ENCODE measurements at places on chromosomes 16 and 17.

DNA sequence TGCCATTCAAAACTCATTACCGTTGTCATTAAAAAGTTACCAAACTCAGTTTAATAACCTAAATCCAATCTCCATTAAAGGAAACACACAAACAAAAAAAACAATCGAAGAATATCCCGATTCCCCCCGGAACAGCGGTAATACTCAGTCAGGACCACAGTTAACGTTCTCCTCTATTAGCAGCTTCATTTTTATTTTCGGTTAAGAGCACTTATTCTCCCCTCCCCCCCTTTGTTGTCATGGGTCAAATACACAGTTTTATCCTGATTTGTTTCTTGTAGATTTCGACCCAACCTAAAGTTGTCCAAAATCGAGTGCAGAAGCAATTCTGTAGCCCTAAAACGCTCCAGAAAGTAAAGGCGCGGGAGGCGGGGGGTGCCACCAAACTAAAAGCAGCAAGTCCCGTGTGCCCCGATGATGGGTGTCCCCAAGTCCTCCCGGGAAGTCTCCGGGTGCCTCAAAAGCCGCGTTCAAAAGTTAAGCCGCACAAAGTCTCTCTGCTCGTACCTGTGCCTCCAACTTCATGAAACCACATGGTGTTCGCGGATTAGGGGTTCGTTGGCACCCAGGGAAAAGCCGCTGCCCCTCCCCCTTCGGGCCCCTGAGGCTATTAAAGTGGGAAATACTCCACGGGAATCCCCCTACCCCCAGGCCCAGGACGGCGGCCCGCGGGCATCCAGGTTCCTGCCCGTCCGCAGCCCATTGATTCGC is 996 bp downstream of the SUMO2 start:
- DNase-seq, result peak; percentile 11

DNA sequence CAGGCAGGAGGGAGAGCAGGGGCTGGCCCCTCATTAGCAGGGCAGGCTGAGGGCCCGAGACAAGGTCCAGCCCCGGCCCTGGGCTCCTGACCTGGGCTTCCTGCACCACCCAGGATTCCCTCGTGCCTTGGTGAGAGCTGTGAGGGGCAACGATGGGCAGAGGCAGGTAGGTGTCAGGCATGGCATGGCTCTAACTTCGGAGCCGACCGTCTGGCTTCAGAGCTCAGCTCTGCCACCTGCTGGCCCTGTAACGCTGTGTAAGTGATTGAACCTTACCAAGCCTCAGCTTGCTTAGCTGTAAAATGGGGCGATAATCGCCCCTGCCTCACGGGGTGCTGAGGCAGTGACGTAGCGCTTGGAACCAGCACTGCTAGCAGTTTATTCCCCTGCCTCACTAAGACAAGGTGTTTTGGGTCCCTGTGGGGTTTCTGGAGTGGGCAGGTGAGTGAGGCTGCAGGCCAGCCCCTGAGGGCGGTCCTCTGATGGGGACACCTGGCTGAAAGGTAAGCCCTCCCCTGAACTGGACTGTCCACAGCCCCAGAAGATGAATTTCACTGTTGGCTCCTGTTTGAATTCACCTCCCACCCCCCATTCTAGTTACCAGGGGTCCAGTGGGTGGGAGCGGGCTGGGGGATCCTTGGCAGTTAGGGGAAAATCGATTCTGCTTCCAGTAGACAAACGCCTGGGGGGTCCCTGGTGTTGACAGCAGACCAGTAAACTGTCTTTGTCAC is 184.8 kb upstream of the GSE1 start:
- peak; percentile 68 for DNase-seq

DNA sequence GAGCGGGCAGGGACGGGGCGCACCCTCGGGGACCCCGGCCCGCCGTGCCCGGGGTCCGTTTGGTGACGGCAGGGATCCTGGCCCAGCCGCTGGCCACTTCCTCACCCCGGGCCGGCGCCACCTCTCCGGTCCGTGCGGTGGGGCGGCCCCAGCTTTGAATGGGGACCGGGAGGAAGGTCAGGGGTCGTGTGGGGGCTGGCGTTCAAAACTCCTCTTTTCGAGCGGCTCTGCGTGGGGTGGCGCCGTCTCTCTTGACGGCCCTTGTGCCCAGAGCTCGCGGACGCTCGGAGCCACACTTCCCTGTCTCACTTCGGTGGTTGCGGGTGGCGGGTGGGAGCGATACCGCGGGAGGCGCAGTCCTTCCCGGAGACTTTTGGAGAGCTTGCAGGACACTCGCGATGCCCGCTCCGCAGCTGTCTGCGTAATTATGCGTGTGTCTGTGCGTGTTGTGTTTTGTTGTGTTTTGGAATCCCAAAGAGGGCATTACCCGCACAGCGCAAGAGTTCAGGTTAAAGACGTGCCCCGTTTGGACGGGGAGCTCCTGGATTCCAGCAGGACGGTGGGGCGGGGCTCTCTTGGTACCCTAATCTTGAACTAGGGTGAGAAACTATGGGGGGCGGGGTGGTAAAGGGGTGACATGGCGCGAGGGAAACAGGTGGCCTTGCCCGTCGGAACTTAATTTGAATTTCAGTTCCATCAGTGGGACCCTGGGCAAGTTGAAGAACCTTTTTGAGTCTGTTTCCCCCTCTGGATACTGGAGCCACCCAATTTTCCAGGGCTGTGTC is 637 bp downstream of the PLCG2 start:
- no peak for DNase-seq

DNA sequence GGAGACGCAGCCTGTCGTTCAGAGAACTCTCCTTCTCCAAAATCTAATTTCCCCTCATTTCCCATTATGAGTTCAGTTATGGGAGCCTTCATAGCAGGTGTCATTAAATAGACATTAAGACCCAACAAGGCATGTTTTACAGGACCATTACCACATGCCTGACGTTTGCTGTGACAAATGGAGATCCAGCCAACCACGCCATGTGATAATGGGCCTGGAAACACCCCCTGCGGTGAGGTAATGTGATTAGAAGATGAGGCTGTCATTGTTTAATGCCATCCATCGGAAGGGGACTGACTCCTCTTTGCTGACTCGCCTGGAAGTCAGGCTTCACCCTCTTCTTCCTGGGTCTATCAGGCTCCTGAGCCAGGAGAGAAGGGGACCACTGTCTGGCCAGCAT is 76.9 kb downstream of the WSCD1 start:
- no peak for DNase-seq

DNA sequence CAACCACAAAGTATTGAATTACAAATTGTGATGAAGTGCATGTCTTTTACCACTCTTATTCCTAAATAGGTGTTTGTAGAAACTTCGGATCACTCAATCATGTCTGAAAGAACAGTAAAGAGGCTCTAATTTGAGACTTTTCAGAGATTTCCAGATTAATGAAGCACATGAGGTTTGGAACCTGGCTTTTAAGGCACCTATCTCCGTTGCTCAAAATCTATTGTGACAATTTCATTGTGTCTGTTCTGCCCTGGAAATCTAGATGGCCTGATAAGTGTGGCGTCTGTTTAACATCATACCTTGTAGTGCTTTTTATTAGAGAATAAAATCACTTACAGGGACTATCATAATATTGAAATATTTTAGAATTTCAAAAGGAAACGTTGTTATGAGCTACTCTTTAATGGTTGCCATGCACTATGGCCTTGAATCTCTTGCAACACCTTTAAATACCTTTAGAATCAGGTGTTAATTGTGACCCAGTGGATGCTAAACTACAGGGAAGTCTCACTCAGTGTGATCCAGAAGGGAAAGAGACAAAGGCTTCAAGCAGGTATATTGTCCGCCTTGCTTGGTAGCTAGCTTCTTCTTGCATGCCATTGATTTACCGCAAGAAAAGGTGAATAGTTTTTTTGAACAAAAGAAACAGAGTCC is 210.3 kb downstream of the CNTNAP4 start:
- DNase-seq, result no peak

- DNase-seq, result no peak
These were observed 16.7 kb downstream of the WSB1 start for GRCh38 chr17:27310565-27311110.

DNA sequence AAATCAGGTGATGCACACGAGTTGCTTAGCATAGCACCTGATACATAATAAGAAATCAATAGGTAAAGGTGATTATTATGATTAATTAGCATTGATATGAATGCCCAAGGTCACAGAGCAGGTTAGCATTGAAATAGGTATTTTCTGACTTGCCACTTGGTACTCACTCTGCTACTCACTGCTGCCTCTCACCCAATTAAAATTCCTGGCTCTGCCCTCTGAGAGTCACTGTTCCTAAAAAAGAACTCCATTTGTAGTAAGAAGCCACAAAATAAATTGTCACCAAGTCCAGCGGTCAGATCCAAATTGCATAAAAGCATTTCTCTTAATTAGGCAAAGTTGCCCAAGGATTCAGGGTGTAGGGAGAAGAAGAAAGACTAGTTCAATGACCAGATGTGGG is 8.9 kb upstream of the GRIN2A start:
- DNase-seq, result no peak

- no peak for DNase-seq
These were observed 62.7 kb downstream of the TEX2 start for GRCh38 chr17:64200080-64201032.

DNA sequence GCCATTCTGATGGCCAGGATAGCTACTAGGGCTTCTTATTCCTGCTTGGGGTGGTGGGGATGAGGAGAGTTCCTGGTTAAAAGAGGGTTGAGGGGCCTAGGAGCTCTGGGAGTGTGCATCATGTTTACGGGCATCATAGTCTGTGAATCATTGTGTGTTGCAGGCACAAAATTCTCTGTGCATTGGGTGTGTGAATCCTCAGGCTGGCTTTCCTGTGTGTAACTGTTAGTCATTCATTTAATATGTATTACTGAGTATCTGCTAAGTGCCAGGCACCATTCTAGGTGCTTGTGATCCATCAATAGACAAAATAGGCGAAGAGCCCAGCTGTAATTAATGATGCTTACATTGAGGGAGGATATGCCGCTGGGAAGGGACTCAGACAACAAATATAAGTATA is 5.8 kb downstream of the PPY start:
- DNase-seq, result no peak

GRCh38 chr16:85536073-85536410 is 77.1 kb upstream of the GSE1 start:
- no peak for DNase-seq

DNA sequence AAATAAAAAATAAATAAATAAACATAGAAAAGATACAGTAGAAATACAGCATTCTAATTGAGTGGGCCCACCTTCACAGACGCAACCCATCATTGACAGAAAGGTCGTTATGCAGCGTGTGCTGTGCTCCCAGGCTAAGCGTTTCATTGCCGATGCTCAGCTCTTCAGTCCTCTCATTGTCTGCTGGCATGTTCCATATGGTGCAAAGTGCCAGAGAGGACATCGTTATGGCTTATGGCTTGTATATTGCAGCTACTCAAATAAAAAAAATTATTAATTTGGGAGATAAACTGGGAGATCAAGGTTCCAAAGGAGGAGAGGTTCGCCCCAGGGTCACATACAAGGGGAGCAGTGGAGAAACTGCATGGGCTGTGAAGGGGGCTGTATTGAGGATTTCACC is 11.3 kb upstream of the UBALD2 start:
- DNase-seq, result no peak

GRCh38 chr16:71426069-71426879 is 15.6 kb downstream of the TLE7 start:
- no peak for DNase-seq
